ENCODE measurements at places on chromosomes 4 and X.

- DNase-seq, result no peak
Observed at GRCh38 chrX:77743720-77744119, 42.3 kb downstream of the ATRX start.

DNA sequence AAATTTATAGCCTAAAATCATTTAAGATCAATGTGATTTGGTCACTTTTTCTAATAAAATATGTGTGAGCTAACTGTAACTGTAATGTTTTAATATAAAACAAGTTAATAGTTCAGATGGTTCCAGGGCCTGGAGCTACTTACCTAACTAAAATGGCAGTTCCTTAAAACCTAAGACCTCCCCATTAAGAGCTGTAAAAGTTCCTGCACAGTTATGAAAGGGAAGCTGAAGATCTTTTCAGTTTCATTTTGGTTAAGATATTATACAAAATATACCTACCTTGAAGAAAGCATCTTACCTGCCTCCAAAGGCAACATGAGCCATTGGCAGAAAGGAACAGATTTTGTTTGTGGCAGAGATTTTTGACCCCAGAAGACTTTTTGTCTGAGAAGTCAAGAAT lies 30.1 kb downstream of the HPF1 start:
- no peak for DNase-seq

GRCh38 chr4:17939054-17939453 lies 82.5 kb downstream of the LCORL start:
- no peak for DNase-seq

- peak; percentile 26 for DNase-seq
Observed at GRCh38 chrX:110683925-110684324, 111.7 kb downstream of the CHRDL1 start.

GRCh38 chr4:3387154-3387942 lies 54.4 kb upstream of the HGFAC start:
- no peak for DNase-seq

- DNase-seq, result no peak
Observed at GRCh38 chrX:38400389-38400910, 48.0 kb downstream of the OTC start.

- DNase-seq, result peak; percentile 76
Observed at GRCh38 chrX:68710870-68711576, 63.6 kb downstream of the STARD8 start.

- peak; percentile 68 for DNase-seq
Observed at GRCh38 chr4:52588097-52588496, 71.0 kb downstream of the USP46 start.

DNA sequence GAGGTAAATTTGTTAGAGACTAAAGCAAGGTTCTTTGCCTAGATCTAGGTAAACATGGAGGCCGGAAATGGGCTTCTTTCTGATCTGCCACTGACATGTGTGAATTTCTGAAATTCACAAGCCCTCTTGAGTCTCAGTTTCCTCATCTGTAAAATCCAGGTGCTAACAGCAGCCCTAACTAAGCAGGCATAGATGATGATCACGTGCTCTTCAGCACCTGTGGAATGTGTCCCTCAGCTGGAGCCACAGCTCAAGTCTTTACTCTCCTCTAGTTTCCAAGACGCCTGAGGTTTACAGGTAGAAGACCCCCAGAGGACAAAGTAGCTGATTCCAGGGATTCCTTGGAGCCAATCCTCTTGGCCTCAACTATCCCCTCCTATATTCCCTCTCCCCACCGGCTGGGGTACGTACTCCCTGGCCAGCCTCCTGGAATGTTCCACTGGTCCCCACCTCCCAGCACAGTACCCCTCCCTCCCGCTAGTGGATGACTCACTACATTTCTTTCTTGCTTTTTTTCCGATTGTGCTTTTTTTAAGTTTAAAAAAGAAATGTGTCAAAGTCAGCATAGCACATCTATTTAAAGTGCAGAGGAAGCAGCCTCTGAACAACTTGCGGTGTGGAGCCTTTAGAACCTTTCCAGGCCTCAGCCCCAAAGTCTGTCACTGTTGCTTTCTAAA lies 98.4 kb downstream of the PHKA2 start:
- DNase-seq, result peak; percentile 17

- DNase-seq, result no peak
Observed at GRCh38 chr4:38666766-38667084, 2.7 kb downstream of the KLF3 start.

DNA sequence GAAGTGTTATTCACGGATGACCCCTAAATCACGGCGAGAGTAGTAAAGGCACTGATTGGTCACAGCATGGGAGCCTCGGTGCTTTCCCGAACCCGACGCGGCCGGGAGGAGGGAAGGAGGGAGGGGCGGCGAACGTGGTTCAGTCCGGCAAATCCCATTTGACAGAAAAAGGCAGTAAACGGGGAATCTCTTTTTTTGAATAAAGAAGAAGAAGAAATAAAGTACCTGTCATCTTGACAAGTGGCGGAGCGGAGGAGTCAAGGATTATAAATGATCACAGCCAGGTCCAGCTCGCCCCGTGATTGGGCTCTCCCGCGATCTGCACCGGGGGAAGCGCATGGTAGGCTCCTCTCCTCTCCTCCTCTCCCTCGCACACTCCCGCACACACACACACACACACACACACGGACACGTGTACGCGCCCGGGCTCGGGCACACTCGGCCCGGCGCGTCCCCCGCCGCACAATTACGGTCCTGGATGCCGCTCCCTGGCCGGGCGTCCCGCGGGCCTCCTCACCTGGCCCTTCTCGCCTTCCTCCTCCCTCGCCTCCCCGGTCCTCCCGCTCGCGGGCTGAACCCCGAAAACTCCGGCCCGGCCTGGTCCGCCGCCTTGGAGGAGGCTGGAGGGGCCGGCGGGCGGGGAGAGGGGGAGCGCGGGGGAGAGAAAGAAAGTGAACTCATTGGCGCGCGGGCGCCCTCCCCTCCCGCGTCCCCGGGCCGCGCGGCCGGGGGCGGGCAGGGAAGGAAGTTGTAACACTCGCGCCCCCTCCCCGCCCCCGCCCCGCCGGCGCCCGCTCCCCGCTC lies 99.2 kb upstream of the TENM3 start:
- DNase-seq, result peak; percentile 87

GRCh38 chrX:145803508-145803907 lies 14.1 kb upstream of the SLITRK2 start:
- DNase-seq, result peak; percentile 23

DNA sequence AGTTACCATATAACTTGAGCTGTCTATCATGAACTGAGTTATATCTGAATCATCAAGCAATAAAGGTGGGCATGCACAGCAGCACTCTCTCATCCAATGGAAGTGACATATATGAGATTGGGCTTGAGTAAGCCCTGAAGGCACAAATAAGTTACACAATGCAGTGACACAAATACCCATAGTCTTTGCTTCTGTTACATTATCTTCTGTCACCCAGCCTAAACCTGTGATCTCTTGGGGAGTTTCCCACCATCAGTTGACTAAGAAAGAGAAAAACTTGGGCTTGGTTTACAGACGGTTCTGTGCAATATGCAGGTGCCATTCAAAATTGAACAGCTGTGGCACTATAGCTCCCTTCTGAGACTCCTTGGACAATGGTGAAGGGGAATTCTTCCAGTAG lies 138.8 kb upstream of the IL15 start:
- DNase-seq, result no peak

DNA sequence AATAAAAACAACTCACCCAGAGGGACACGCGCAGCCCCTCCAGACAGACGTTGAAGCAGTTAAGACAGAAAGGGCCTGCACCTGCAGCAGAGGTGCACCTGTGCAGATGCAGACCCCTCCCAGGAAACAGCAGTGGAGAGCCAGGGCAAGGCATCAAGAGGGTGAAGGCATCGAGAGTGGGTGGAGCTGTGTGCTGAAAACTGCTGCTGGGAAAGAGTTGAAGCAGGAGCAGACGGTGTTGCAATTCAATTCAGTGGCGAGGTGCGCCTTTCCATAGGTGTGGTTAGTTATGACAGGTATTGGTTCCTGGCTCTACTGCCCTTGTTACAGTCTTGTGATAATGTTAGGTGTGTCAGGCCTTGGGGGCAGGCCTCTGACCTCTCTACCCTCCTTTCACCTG lies 16.7 kb downstream of the LETM1 start:
- no peak for DNase-seq

DNA sequence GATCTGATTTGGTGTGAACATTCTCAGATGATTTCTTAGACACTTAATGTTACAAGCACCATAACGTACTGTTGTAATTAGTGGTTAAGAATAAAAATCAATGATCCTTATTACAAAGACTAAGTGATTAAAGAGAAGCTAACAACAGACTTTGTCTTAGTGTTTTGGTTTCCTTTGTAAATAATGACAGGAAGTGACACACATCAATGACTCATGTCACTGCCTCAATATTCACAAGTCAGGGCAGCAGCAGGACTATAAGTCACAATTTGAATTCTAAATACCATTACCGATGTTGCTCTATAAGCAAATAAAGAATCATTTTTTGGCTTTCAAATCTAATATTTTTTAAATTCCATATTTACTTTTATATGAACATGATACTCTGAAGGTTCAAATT lies 115.8 kb upstream of the FAT4 start:
- DNase-seq, result no peak

DNA sequence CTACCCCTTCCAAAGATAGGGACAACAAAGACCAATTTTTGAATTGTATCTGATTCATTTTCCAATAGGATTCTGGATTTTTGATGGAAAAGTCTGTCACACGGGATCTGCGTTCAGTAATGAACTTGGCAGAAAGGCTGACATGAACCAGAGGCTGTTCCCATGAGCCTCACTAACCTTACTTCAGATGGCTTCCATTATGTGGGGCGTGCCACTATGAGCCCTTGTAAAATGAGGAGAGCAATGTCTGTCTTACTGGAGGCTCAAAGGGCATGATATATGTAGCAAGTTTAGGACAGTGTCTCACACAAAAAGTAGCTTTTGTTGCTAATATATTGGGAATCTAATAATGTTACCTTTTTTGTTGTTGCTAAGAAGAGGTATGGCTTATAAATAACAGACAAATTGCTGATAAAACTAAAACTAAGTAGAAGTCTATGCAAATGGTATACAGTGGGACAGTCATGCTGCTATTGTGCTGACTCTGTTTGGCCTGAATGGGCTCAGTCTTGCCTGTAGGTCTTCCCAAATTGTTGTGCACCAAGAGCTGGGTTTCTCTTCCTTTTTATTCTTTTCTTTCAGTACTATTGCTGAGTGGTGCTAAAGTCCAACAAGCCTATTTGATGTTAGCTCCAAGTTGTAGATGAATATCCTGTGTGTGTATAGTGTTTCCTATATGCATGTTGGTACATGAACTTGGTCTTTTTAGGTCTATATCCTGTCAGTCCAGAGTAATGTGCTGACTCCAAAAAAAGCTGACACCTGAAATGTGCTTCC lies 132.1 kb downstream of the SPRY1 start:
- DNase-seq, result no peak

DNA sequence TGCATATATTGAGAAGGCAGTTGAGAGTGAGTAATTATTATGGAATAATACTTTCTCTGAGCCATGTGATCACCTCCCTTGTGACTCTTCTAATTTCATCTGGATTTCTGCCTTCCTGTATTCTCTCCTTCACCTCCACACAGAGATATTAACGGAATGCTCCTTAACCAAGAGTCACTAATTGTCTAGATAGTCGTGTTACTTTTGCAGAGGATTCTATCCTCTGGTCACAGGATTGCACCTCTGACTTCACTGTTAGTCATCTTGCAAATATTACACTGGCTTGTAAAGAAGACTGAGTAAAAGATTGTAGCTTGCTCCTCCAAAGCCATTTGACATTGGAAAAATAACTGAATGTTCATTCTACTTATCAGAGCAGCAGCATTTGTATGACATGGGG lies 160.9 kb downstream of the SH2D1A start:
- no peak for DNase-seq

DNA sequence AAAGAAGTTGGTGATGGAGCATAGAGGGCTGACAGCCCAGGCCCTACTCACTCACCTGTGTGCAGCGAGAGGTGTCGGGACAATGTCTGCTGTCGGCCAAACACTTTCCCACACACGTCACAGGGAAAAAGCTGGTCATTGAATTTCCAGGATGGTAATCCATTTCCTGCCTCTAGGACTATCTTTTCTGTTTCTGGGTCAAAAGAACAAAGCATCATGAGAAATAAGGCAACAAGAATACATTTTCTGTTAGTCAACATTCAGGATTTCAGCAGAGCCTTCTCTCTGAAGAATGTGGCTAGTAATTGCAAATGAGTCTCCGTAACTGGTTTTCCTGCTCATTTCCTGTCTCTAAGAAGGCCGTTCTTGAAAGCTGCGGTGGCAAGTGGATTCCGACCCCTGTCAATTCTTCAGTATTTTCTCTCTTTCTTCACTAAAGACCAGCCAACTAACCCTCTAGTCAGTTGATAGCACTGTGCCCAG lies 99.4 kb downstream of the C4orf51 start:
- DNase-seq, result peak; percentile 61

DNA sequence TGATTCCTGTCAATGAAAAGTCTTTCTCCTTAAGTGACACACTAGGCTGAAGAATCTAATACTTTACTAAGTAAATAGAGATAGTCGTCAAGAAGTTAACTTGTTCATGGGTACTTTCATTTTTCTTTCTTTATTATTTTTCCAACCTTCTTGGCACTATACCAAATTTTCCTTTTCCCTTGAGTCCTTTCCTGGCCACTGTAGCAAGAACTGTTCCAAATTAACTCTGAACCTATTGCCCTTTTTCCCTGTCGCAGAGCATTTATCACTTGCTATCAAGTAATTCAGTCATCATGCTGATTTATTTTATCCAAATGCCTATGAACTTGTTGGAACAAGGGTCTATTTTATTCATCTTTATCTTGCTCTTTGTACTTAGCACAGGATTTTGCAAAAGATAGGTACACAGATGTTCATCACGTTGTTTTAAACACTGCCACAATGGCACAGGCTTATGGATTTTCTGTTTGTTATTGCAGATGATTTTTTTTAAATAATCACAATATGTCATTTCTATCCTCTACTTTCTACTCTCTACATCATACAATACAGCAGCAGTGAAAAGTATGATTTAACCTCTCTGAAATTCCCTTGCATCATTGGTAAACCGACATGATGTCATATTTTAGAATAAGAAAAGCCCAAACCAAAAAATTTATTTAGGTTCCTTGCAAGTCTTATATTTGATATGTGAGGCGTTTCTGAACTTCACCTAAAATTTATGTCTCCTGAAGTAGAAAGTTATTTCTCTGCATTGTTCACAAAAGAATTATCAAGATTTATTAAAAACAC lies 2352.3 kb downstream of the PCDH7 start:
- DNase-seq, result no peak

DNA sequence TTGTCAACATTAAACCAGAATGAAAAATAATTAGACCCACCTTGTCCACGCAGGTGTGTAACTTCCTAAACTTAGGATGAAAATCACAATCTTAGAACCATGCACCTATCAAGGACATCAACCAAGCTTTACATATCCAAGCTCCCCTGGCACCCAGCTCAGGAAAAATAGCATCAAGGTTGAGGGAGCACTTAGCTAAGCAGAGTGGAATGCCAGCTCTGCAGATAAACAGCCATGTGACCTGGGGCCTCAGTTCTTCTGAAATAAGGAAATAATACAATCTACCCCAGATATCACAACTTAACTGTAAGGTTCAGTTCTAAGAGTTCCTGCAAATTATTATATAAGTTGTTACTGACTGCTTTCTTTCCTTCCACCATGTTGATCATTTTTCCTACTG lies 64.7 kb downstream of the DHX15 start:
- DNase-seq, result no peak

GRCh38 chr4:185623444-185624258 lies 88.3 kb upstream of the PDLIM3 start:
- no peak for DNase-seq
